ENCODE measurements at places on chromosomes 16 and 17.

- DNase-seq: no peak
Measured at GRCh38 chr16:75143941-75144340, 4.4 kb upstream of the ZFP1 start.

- DNase-seq: no peak
Measured at GRCh38 chr16:2019921-2020831, 591 bp downstream of the NPW start.

GRCh38 chr16:67528870-67529581, 397 bp downstream of the RIPOR1 start:
- peak; percentile 23 for DNase-seq

DNA sequence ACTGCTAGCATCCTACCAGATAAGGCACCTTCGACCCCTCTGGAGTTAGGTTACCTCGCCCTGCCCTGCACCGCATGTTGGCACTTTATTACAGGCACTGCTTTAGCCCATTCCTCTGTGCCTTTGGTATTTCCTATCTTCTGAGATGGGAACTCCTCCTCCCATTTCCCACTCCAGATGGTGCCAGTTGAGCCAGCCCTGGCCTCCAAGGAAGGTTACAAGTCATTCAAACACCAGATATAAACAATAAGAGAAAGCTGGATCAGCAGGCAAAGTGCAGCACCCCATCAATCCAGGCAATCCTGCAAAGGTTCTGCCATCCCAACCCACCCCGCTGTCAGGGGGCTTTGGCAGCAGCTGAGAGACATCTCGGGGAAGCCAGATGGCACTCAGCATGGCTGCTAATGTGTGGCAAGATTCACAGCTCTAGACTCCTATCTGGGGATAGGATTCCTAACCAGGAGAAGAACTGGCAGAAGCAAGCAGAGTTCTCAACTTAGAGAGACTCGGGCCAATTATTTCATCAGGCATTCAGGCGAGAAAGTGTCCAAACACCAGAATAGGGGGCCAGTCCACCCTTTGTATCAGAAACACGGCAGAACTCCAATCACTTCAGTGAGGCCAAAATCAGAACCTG, 113.0 kb downstream of the COPRS start:
- DNase-seq: no peak

All from stimulated activated CD4-positive, alpha-beta T cell treated with anti-CD3 and anti-CD28 coated beads, Interleukin-4, amount 100 ng/mL, for 24 hours (primary cell).